Activated CD4-positive, alpha-beta T cell treated with anti-CD3 and anti-CD28 coated beads for 1 hour (primary cell): ENCODE measurements at places on chromosomes 2 and 18.

DNA sequence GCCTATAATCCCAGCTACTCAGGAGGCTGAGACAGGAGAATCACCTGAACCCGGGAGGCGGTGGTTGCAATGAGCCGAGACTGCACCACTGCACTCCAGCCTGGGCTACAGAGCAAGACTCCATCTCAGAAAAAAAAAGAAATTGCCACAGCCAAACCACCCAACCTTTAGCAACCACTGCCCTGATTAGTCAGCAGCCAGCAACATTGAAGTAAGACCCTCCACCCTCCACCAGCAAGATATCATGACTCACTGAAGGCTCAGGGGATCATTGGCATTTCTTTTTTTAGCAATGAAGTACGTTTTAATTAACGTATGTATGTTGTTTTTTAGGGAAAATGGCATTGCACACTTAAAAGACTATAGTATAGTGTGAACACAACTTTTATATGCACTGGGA lies 349.1 kb upstream of the ACVR2A start:
- DNase-seq = no peak

DNA sequence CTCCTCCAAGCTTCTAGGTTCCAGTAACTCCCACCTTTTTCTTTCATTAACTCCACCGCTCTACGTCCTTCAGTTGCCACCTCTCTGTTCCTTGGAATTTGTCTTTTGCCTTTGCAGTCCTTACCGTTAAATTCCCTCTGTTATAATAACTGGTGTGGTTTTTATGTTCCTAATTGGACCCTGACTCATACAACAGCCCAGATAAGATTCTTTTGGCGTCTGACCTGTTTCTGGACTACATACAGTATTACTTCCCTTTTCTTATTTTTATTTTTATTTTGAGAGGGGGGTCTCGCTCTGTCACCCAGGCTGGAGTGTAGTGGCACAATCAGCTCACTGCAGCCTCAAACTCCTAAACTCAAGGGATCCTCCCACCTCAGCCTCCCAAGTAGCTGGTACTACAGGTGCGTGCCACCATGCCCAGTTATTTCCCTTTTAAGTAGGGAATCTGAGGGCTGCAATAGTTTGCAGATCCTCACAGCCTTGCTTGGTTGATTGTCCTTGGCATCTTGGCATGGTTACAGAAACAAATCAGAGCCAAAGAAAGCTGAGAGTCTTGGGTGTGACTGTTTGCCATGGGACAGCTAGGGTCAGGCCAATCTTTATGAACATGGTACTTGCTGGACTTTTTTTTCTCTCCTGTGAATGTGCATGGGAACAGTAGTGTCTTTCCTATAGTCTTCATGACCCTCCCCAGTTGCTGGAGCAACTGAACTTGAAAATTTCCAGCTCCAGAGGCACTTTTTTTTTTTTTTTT lies 22.0 kb downstream of the TCF23 start:
- DNase-seq = no peak

GRCh38 chr2:80548469-80548868 lies 243.9 kb upstream of the LRRTM1 start:
- no peak for DNase-seq

- no peak for DNase-seq
Observed at GRCh38 chr2:17813010-17813741, 3.1 kb upstream of the MSGN1 start.

DNA sequence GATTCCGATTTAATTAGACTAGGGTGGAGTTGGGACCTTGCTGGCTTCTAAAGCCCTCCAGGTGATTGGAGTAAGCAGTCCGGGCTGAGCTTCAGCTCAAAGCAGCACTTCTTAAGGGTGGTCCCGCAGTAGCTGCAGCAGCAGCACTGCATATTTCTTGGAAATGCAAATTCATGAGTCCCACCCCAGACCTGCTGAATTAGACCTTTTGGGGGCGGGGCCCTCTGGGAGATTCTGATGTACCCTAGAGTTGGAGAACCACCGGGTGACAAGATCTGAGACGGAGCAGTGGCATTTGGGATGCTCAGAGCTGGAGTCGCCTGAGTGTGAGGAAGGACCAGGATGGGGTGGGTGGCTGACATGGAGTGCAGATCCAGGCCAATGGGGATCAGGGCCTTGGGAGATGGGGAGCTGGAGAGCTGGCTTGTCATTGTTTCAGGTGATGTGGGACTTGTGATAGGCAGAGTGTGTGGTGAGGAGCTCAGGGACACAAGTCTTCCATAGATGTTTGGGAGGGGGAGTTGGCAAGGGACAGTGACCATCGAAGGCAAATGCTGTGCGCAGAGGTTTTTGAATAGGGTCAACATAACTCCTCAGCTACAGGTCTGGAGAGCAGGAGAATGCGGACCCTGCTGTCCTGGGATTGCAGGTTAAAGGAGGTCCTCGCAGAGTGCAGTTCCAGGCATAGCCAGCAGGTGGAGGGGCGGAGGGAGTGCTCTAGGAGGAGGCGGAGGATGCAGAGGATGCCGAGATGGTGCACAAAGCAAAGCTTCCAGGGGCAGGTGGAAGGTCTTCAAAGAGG lies 130.9 kb upstream of the RAB12 start:
- DNase-seq = peak; percentile 20

GRCh38 chr2:186036862-186037449 lies 298.4 kb downstream of the FSIP2 start:
- DNase-seq = no peak

GRCh38 chr2:221492636-221493035 lies 79.5 kb downstream of the EPHA4 start:
- DNase-seq = no peak

GRCh38 chr2:144679942-144680341 lies 160.0 kb upstream of the ZEB2 start:
- no peak for DNase-seq
